ENCODE measurements at places on chromosomes 6 and 20. TPM values are rescaled to one million over a fixed set of nuclear protein-coding genes. Genes with fewer than 3 reads are reported as not detected.

Gene PYGB
- total RNA-seq: 99.8 TPM

Gene BLTP3A
- total RNA-seq: 10.9 TPM

Gene RTF2
- total RNA-seq: 75.3 TPM

Gene CLDN20
- total RNA-seq: not detected

Gene PRDM13
- not detected for total RNA-seq

Gene IMPG1
- total RNA-seq: 0.29 TPM

Gene HDDC2
- total RNA-seq: 8.5 TPM

Gene SCGN
- not detected for total RNA-seq

Gene CD24
- 2.3 TPM for total RNA-seq

Gene METTL24
- total RNA-seq: not detected

Gene LY6G6C
- total RNA-seq: not detected

Gene HLA-DQB1
- not detected for total RNA-seq

Gene DNAJC5
- 89.5 TPM for total RNA-seq

Gene NELFE
- 94.7 TPM for total RNA-seq

Gene B3GAT2
- total RNA-seq: not detected

Gene BMP6
- total RNA-seq: 246 TPM

Gene SLC22A16
- total RNA-seq: not detected

Gene C20orf204
- total RNA-seq: 3.9 TPM

Gene IRF4
- total RNA-seq: 0.29 TPM

Gene HS3ST5
- not detected for total RNA-seq

Gene F13A1
- not detected for total RNA-seq

Gene RNF182
- 4.3 TPM for total RNA-seq

Gene UST
- under 0.01 TPM for total RNA-seq

Gene ESR1
- total RNA-seq: under 0.01 TPM

Gene RNF144B
- total RNA-seq: 75.1 TPM

Gene ABHD16B
- total RNA-seq: not detected

Gene PSMB1
- total RNA-seq: 327 TPM

Gene OTOR
- not detected for total RNA-seq

Gene RAB44
- under 0.01 TPM for total RNA-seq

Gene BMP5
- total RNA-seq: not detected

Gene TP53TG5
- not detected for total RNA-seq

Gene DDO
- total RNA-seq: not detected

Gene CAGE1
- not detected for total RNA-seq

Gene BNIP5
- not detected for total RNA-seq

Gene CNBD2
- total RNA-seq: 2.7 TPM

Gene MUC21
- total RNA-seq: not detected

Gene SLC22A3
- total RNA-seq: not detected

Gene ENPP5
- total RNA-seq: not detected

Gene DSP
- 31.0 TPM for total RNA-seq

Gene IL20RA
- 0.19 TPM for total RNA-seq

Gene SIGLEC1
- not detected for total RNA-seq

Gene COL10A1
- total RNA-seq: not detected

Gene POU3F2
- not detected for total RNA-seq

Gene HLA-DQA2
- total RNA-seq: not detected

Gene SPATS1
- total RNA-seq: not detected

Gene ZGPAT
- total RNA-seq: 18.0 TPM

Gene GNMT
- 0.33 TPM for total RNA-seq

Gene TRIM15
- total RNA-seq: not detected
